ENCODE measurements at places on chromosomes 5 and 9.
A peak's percentile ranks its signal among the peaks of the same experiment; 100 is the strongest.

GRCh38 chr5:43627028-43627427 lies 24.0 kb downstream of the NNT start:
- DNase-seq: no peak

- no peak for DNase-seq
Observed at GRCh38 chr9:87059772-87060171, 112.5 kb upstream of the GAS1 start.

DNA sequence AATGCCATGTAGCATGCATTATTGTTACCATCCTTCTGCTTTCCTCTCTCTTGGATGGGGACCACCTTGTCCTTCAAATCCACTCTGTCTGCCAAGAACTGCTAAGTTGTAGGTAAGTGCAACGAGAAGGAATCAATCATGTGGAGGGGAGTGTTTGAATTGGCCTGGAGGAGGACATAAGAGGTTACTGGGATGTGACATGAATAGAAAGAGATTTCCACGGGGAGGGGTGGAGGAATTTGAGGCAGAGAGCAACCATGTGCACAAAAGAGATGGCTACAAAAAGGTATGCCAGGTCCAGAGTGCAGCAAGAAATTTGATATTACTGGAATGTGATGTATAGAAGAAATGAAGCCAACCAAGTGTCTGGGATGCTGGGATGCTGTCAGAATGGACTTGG lies 648.9 kb upstream of the KLF4 start:
- DNase-seq: no peak

- no peak for DNase-seq
Observed at GRCh38 chr9:109253637-109254284, 67.1 kb downstream of the EPB41L4B start.

GRCh38 chr5:172683645-172684471 lies 42.8 kb downstream of the NEURL1B start:
- DNase-seq: peak; percentile 28

DNA sequence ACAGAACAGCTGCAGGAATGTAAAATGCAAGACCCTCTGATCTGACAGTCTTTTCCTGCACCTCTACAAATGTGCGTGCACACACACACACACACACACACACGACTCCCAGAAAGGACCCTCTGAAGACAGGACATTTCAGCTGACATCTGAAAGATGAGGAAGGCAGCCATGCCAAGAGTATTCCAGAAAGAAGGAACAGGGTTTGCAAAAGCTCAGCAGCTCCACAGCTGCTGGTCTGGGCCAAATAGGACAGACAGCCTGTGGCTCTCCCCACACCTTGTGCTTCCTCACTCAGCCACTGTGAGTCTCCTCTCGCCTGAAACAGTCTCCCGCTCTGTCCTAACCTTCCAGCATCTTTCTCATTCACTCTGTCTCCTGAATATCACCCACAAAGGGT lies 189.0 kb downstream of the PALM2AKAP2 start:
- no peak for DNase-seq

GRCh38 chr9:79562749-79563386 lies 8.9 kb upstream of the TLE4 start:
- DNase-seq: no peak

DNA sequence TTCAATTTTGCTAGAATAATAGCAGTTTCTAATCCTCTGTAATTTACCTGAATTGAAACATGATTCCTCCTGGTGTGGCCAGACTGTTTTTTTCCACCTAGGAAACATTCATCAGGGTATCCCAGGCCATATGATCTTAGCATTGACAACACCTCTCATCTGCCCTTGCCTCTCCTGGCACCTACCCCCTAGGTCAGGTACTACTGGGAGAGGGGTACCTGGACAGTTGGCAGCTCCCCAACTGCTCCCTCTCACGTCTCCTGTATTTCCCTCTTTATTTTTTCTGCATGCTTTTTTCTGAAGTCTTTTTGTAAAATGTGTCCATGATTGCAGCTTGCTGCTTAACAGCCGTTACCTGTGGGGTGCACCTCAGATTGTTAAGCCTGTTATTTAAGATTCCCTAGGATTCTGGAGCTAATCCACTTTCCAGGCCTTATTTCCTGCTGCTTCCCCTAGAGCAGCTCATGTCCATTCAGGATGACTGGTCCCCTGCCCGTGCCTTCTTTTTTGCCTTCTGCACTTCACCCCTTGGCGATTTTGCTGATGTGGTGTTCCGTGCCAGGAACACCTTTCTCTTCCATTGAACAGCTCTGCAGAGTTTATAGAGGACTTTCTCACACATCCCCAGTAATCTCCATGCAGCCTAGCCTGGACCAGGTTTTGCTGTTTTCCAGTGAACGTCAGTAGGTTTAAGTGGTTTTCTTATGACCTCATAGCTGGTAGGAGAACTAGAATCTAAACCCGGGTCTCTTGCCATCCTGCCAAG lies 33.6 kb downstream of the SNX30 start:
- no peak for DNase-seq

Data from stimulated activated CD4-positive, alpha-beta T cell treated with anti-CD3 and anti-CD28 coated beads, Interleukin-1b, Interleukin-23, amount 100 ng/mL, for 4 hours (primary cell).